NCI-H146 (cell line): ENCODE measurements at places on chromosomes 7 and 10.

- DNase-seq: peak; percentile 80
Observed at GRCh38 chr10:73529089-73529832, 33.4 kb upstream of the PPP3CB start.

- no peak for DNase-seq
Observed at GRCh38 chr7:18808026-18808425, 309.4 kb downstream of the TWIST1 start.

DNA sequence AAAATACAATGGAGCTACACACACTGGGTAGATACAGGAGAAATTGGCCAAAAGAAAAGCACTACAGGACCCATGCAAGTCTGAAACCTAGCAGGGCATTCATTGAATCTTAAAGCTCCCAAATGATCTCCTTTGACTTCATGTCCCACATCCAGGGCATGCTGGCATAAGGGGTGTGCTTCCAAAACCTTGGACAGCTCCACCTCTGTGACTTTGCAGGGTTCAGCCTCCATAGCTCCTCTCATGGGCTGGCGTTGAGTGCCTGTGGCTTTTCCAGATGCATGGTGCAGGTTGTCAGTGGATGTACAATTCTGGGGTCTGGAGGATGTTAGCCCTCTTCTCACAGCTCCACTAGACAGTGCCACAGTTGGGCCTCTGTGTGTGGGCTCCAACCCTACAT, 626.3 kb upstream of the POT1 start:
- no peak for DNase-seq

DNA sequence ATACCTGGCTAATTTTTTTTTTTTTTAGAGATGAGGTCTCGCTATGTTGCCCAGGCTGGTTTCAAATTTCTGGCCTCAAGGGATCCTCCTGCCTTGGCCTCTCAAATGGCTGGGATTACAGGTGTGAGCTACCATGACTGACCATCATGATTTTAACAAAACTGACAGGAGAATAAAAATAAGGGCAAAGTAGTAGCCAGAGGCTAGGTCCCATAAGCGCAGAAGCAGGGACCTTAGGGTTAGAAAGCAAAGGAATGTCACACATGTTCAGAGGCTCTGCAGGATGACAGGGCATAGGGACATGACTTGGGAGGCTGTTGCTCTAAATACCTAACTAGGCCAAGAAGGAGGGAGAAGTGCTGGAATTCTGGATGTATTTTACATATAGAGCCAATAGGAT, 5.1 kb upstream of the LIMK1 start:
- no peak for DNase-seq

DNA sequence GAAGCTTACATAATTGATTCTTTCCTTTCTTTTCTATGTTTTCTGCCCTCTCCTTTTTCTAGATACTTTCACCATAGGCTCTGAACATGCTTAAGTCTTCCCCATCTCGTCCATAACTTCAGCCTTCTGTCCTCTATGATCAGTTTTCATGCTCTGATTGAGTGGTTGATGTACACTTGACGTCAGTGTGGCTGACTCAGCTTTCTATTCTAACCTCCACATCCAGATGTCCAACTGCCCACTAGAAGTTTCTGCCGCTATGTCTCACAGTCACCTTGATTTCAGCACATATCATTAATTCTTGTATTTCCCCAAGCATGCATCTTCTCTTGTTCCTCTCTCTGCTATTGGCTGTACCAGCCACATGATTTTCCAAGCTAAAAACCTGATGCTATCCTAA, 15.0 kb downstream of the CDK14 start:
- no peak for DNase-seq

GRCh38 chr10:71747551-71748523, 25.5 kb downstream of the VSIR start:
- DNase-seq: no peak

- no peak for DNase-seq
Observed at GRCh38 chr7:101330011-101330484, 8.4 kb upstream of the IFT22 start.

GRCh38 chr7:142797391-142798377, 26.9 kb downstream of the PRSS2 start:
- no peak for DNase-seq

DNA sequence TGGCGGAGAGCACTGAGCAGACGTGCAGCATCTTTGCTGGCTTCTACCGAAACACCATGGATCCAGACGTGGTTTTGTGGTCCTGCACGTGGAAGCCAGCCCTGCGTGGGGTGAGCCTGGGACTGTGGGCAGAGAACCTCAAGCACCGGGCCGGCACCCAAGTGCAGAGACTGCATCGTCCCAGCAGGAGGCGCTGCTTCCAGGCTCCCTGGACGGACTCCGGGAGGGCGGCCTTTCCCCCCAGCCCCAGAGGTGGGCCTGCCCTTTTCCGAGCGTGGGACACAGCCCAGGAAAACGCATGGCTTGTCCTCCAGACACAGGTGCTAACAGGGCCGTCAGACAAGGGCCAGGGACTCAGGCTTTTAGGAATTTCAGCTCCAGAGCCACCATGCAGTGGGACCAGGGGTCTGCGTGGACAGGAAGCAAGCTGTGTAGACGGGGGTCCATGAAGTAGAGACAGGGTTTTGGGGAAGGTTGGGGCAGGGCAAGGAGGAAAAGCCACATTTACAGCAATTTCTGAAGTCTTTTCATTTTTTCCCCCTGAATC, 303.9 kb downstream of the WDR37 start:
- no peak for DNase-seq

- DNase-seq: no peak
Observed at GRCh38 chr10:23156447-23157150, 35.5 kb upstream of the PTF1A start.

DNA sequence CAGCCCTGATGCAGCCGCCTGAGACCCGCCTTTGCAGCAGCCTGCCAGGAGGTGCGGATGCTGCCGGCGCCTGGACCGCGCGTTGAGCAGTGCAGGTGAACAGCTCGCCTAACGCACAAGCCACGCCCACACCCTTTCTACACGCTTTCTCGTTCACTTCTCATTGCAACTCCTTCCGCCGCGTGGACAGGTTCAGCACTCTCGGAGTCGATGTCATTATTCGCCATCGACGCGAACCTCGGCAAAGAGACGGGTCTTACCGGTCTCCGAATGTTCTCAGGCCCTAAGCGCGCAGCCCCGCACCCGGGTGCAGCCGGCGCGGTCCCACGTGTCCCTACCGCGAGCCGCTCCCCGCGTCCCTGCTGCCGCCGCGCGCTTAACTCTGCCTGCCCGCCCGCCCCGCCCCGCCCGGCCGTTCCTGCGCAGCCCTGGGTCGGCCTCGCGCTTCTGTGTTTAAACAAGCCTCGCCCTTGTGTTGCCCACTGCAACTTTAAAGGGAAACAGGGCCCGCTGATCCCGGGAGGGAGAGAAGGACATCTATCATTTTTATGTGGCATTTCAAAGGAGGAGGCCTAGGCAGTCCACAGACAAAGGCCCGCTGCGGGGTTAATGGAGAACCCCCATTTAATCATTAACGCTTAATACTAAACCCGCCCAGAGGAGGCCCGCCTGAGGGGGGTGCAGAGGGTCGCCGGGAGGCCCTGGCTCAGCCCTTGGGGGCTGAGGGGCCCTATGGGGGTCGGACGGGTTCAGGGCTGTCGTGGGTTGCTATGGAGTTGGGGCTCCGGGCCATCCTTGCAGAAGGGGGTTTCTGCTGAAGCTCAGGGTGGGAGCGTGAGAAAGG, 128.5 kb downstream of the WDR11 start:
- DNase-seq: peak; percentile 92

DNA sequence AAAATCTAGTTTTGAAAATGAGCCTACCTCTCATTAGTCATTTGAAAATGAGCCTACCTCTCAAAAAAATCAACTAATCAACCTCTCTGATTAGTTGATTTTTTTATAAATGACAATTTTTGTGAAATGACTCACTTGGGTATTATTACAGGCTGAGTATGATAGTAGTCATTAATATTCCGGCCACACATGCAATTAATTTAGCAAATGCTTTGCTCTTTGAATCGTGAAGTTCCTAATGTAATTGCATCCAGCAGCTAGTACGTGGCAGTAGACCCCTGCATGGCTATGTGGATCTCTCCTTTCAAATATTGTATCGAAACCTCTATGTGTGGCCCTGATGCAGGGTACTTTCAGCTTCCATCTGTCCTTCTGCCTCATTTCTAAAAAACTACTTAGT, 245.9 kb upstream of the PHYHIPL start:
- DNase-seq: no peak

DNA sequence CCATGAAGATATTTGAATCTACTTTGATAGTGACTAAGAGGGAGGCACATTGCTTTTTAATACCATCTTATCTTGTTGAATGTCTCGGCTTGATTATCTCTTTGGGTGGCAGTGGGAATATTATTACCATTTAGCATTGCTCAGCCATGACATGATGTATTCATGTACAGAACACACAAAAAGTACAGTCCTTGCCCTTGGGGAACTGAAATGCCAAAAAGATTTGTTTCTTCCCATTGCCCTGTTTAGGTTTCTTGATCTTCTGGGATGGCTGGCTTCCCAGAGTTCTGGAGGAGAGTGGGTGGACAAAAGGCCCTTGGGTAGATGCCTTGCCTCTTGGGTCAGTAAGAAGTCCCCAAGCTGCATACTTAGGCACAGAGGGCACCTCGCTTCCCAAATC, 23.8 kb downstream of the SUFU start:
- no peak for DNase-seq

DNA sequence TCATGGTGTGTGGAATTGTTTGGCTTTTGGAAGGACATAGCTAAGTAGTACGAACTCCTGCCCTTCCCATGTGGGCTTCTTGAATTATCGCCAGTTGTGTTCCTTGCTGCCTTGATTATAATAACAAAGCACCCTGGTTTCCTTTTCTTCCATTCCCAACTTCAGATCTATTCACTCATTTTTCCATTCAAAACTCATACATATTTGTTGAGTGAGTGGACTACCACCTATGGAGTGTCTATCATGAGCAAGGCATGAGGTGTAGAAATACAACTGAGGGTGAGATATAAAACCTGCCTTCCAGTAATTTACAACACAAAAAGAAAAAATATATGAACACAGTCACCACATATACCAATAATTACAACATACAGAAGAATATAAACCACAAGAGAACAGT, 4.9 kb upstream of the COL17A1 start:
- DNase-seq: no peak

DNA sequence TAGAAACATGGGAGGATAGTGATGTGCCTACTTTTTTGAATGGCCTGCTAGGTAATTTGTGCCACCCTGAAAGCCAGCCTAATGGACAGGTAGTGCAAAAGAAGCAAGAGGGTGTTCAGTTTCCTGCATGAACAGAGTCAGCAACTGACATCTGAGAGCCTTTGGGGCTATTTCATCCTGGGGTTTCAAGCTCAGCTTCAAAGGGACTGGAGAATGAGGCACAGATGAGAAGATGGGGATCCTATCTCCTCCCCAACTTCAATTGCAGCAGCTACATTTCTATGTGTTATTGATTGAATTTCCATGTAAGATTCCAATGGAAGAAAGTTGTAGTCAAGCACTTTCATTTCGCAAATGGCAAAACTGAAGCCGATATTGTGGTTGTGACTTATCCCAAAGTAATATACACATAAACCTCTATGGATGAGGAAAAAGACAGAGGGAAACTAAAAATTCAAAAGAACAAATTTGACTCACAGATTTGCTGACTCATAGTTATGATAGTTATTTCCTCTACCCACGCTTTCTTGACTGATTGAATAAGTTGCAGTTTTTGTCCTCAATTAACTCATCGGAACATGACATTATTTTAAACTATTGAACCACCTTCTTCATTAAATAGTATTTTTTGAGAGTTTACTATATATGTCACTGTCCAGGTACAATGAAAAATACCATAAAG, 42.6 kb upstream of the NRP1 start:
- DNase-seq: no peak
